Activated naive CD8-positive, alpha-beta T cell treated with anti-CD3 and anti-CD28 coated beads, Interleukin-2, amount 10 ng/mL, durations not matched to agents 7 days and 5 days (primary cell): ENCODE measurements at places on chromosomes 16 and 17.

DNA sequence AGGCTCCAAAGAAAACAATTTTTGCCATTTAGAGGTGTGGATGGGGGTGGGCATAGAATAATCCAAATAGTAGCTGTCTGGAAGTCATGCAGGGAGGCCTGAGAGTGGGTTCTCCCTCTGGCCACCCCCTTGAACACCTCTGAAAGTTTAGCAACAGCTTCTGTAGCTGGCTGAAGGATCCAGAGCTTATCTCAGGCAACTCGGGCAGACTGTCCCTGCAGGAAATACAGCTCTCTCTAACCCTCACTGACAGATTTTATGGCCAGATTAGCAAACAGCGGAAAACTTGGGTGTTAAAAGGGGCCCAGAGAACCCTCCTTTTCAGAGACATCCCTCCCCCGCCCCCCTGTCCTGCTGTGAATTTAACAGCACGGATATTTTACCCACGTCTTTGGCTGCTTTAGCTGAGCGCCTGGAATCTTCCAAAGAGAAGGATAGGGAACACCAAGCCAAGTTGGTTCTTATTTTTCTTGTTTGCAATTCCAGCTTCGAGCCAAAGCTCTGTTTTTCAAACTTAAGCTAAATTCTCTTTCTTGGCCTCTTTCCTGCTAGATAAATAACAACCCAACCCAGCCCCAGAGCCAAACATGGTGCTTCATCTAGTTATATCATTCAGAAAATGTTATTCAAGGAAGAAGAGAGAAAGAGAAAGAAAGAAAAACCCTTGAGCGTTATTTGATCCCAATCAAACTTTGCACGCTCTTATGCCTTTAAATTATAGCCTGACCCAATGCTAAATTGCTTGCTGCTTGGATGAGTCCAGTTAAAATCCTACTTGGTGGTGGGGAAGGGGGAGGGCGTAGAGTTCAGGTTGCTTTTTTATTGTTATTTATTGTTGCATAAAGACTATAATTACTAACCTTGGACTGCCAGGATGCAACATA lies 2.3 kb upstream of the HOXB2 start:
- no peak for DNase-seq

- no peak for DNase-seq
Measured at GRCh38 chr17:77544347-77545110, 403.8 kb downstream of the SEC14L1 start.

- DNase-seq = no peak
Measured at GRCh38 chr16:56369202-56369601, 56.1 kb downstream of the AMFR start.

DNA sequence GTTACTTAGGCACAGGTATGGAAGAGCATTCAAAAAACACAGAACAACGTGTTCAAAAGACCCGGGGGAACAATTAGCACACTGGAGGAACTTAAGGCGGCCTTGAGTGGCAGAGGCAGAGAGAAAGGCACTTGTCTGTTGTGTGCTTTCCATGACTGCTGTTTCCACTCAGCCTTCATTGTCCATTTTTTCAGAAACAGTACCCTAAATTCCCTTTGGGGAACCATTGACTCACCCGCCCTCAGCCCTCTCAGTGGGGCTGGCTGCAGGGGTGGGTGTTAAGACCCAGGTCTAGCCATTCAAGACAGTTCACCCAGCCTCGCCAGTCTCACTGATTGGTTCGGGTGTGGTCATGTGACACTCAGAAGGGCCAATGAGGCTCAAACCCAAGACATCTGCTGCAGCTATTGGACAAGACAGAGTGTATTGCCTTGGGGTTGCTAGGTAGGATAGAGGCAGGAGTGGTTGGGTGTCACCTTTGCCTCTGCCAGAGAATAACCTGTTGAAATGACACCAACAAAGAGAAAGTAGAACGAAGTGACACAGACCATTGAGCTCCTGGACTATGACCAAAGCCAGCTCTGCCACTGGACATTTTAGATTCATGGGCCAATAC lies 19.6 kb upstream of the CEP20 start:
- DNase-seq = no peak

GRCh38 chr17:5680766-5681165 lies 96.5 kb upstream of the NLRP1 start:
- DNase-seq = no peak

- no peak for DNase-seq
Measured at GRCh38 chr16:57341441-57342303, 16.9 kb upstream of the CCL22 start.

- no peak for DNase-seq
Measured at GRCh38 chr16:70759666-70760065, 41.3 kb downstream of the VAC14 start.

- DNase-seq = no peak
Measured at GRCh38 chr17:42342242-42343008, 45.8 kb downstream of the STAT3 start.

- no peak for DNase-seq
Measured at GRCh38 chr17:50114849-50115357, 15.1 kb downstream of the SAMD14 start.

GRCh38 chr17:75979705-75980187 lies 706 bp downstream of the TEN1 start:
- no peak for DNase-seq

GRCh38 chr16:72985148-72985941 lies 62.6 kb downstream of the ZFHX3 start:
- no peak for DNase-seq

- no peak for DNase-seq
Measured at GRCh38 chr16:4465977-4466779, 8.2 kb downstream of the NMRAL1 start.

- DNase-seq = no peak
Measured at GRCh38 chr16:2415085-2415484, 14.2 kb upstream of the CCNF start.

DNA sequence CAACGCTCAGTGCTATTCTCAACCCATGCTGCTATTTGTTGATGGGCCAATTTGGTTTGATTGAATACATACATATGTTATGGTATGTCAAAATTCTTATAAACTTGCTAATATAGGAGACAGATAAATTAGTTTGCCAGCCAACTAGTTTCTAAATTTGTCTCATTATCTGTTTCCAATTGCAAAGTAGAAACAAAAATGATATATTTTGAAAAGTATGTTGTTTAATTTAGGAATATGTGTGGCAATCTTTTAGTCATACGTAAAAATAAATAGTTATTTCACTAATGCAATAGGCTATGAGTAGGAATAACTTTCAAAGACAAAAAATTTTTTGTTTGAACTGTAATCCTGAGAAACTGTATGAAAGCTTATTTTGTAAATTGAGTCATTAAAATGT lies 210.6 kb upstream of the KCNJ16 start:
- DNase-seq = no peak

- DNase-seq = no peak
Measured at GRCh38 chr17:80095844-80096475, 5.4 kb upstream of the GAA start.

DNA sequence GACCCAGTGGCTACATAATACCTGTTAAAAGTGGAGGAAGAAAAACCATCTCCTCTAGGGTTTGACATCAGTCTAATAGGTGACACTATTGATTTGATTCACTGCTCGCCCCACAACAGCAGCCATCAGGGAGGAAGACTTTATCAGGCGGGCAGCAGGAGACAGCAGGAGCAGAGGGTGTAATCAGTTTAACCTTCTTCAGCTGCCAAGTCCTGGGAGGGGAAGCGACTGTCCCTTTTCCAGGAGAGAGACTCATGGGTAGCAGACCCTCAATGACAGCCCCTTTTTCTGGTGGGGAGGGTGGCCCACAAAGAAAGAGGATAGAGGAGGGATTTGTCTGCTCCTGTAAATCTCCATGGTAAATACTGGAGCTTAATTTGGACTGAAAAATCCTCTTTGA lies 291.8 kb downstream of the HAPSTR1 start:
- DNase-seq = no peak

GRCh38 chr17:38897176-38897575 lies 27.3 kb downstream of the LASP1 start:
- DNase-seq = no peak

DNA sequence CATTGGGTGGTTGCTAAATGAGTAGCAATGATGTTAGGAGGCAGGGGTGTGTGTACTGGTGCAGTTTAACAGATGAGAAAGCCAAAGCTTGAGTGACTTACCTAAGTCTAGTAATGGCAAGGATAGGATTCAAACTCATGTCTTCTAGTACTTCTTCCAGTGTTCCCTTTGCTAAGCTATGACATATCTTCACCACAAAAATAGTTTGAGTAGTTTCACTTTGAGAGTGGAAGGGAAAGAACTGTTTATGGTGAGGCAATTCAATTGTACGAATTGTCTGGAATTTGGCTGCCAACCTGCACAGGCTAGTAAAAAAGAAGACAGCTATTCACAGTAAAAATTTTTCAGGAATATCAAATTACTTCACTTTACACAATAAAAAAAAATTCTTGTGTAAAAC lies 138.0 kb downstream of the NLK start:
- no peak for DNase-seq

DNA sequence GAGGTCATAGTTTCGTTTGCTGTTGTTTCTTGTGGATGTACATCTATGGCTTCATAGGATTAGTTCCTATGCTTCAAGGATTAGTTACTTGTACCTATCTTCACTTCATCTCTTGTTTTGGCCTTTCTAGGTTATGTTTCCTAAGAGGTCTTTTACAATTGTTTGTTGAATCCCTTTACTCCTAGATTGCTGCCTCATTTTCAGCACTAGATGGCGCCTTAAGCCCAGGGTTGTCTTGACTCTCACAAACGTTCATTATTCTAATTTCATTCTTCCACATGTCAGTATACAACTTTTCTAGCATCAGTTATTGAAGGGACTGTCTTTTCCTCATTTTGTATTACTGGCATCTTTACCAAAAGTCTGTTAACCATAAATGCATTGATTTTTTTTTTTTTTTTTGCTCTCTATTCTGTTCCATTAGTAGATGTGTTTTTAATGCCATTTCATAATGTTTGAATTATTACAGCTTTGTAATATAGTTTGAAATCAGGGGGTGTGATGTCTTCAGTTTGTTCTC lies 45.0 kb upstream of the NACA2 start:
- no peak for DNase-seq

GRCh38 chr17:10149573-10150399 lies 48.6 kb downstream of the GAS7 start:
- no peak for DNase-seq

DNA sequence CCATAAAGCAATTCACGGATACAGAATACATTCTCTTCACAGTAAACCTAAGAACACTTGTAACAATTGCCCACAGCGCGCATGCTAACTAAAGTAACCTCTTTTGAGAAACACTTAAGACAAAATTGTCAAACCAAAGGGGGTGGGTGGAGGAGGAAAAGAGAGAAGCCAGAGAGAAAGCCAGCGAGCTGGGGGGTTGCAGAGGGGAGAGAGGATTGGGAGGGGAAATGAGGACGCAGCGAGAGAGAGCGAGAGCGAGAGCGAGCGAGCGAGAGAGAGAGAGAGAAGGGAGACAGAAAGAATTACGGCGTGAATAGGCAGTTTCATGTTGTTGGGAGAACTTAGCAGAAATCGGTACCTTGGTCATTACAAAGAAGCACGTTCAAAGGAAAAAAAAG lies 1.6 kb upstream of the HOXB7 start:
- no peak for DNase-seq

- no peak for DNase-seq
Measured at GRCh38 chr17:47119746-47120520, 69.2 kb downstream of the CDC27 start.

DNA sequence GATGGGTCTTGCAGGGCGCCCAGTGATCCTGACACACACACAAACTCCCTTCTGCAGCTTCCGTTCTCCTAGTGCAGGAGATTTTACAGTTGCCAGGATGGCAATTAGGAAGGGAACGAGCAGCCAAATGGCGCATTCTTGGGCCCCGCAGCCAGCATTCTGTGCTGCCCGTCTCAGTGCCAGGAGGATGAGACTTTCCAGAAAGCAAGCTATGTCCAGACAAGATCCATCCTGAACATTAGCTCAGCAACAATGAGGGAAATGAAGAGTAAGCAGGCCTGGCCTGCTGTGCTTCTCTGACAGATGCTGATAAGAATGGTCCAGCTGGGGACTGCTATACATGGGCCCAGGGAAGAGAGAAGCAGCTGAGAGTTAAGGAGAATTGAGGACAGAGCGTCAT lies 16.5 kb downstream of the SPPL2C start:
- DNase-seq = no peak

- no peak for DNase-seq
Measured at GRCh38 chr16:5601957-5602356, 504.4 kb upstream of the EEF2KMT start.

GRCh38 chr17:66264696-66265095 lies 35.5 kb upstream of the APOH start:
- DNase-seq = no peak

DNA sequence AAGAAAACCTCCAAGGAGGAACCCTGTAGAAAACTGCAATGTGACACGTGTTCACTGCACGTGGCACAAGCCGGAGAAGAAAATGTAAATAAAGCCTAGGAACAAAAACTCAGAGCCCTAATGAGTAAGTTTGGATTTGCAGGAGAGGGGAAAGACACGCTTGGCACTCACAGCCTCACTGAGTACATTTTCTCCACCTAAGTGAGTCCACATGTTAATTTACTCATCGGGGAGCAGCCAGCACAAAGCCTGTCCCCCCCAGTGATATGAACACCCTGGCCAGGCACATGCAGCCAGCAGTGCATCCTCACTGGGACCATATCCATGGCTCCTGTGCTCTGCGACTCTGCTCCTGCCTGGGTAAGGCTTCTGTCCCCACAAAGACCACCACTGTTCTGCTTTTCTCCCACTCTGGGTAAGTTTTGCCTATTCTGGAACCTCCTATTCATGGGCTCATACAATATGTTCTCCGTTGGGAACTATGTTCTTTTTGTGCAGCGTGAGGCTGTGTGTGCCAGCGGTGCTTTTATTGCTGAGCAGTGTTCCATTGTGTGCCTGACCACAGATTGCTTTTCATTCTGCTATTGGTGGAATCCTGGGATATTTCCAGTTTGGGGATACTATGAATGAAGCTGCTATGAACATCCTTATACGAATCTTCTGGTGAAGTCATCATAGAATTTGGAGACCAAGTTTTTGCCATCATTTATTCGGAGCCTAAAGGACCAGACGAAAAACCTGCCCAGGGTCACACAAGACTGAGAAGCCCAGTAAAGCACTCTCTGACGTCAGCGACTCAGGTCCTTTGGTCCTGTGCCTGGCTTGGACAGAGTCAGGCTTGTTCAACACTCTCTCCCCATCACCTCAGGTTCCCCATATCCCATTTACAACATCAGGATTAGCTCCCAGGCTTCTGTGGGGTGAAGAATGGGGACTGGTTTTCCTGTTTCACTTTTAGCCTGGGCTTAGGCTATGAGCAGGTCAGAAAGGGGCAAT lies 53.3 kb downstream of the RNF112 start:
- DNase-seq = no peak

- DNase-seq = no peak
Measured at GRCh38 chr17:73184136-73184993, 8.5 kb upstream of the COG1 start.
